RWPE1 (cell line): ENCODE measurements at places on chromosomes 3 and 15.
A peak's percentile ranks its signal among the peaks of the same experiment; 100 is the strongest.

DNA sequence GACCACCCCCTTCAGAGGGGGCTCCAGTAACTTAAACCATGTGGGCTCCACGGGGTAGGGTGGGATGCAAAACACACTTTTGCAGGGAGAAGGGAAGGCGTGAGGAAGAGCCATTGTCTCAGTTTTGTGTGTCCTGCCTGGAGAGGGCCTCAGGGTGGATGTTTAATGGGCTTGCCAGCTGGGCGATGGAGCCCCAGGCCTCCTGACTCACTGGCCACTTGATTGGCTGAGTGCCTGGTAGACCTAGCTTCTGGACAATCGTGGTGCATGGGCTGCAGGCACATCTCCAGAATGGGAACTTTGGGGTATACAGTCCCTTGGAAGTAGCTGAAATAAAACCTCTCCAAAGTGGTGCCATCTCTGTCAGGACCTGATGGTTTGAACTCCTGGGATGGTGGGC is 118.3 kb upstream of the MRPS22 start:
- DNase-seq: no peak

DNA sequence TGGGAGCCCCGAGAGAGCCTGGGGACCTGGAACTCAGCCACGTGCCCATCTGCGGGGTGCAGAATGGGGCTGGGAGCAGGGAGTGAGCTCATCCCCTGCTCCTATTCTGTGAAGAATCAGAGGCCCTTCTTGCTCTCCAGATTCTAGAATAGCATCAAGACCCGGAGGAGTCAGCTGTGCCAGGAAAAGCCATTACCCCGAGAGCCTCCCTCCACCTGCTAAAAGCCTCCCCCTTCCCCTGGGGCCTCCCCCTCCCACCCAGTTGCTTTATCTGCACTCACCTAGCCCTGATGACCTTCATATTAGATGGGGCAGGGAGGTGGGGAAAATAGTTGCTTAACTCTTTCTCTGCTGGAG is 23.1 kb downstream of the CCDC33 start:
- no peak for DNase-seq

- no peak for DNase-seq
Observed at GRCh38 chr3:72308641-72309040, 523.7 kb upstream of the PROK2 start.

GRCh38 chr3:11150256-11150655 is 4.0 kb upstream of the HRH1 start:
- DNase-seq: no peak

- no peak for DNase-seq
Observed at GRCh38 chr3:61719278-61719977, 158.1 kb downstream of the PTPRG start.

- DNase-seq: peak; percentile 61
Observed at GRCh38 chr3:24220859-24221657, 273.6 kb downstream of the THRB start.
